CD4-positive, alpha-beta T cell treated with Interleukin-2 at 100 ng/mL for 4 hours (primary cell): ENCODE measurements at places on chromosomes 12 and 14.

DNA sequence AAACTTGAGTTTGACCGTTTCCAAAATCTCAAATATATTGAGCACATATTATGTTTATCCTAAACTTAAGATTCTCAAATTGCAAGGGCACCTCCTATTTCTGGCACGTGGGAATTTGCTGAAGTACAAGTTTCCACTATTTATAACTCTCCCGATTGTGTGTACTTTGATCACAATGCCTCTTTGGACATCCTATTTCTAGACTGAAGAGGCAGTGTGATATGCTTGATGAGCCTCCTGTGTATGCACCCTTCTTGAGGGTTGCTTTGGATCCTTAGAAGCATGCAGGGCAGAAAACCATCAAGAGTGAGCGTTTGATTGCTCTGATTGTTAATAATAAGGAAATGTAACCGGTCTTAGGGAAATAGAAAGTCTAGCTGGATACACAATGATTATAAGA lies 218.9 kb upstream of the RBM19 start:
- DNase-seq = no peak

GRCh38 chr14:24409192-24409591 lies 10.4 kb downstream of the NYNRIN start:
- no peak for DNase-seq

- no peak for DNase-seq
Measured at GRCh38 chr12:76876696-76877229, 2.1 kb downstream of the CSRP2 start.

GRCh38 chr12:120101617-120102016 lies 14.9 kb downstream of the RAB35 start:
- no peak for DNase-seq

DNA sequence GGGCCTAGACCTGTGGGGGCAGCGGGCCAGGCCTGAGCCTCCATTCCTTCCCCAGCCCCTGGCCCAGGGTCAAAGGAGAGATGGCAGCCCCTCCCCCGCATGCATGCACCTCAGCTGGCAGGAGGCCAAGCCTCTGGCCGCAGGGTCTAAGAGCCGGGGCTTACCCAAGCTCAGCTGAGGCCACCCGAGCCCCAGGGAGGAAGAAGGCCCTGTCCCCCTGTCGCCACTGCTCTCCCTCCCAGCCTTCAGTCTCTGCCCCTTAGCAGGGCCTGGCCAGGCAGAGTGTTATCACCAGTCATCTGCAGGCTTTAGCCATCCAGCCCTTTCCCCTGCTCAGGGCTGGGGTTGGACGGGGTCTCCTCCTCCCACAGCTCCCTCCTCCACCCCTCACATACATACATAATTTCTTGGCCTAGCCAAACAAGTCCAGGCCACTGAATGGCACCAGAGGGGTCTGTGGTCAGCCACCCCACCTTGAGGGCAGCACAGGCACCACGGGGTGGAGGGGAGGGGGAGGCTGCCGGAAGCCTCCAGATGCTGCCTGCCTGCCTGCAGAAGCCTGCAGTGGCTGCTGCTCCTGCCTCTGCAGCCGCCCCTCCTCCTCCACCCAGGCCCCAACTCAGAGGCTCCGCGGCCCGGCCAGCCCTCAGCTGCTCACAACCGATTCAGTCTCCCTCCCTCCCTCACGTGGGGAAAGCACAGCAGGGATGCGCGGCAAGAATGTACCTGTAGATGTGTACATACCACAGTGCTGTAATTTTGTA lies 22.8 kb downstream of the RAB35 start:
- no peak for DNase-seq

GRCh38 chr12:75690296-75690955 lies 179.0 kb upstream of the KRR1 start:
- no peak for DNase-seq

DNA sequence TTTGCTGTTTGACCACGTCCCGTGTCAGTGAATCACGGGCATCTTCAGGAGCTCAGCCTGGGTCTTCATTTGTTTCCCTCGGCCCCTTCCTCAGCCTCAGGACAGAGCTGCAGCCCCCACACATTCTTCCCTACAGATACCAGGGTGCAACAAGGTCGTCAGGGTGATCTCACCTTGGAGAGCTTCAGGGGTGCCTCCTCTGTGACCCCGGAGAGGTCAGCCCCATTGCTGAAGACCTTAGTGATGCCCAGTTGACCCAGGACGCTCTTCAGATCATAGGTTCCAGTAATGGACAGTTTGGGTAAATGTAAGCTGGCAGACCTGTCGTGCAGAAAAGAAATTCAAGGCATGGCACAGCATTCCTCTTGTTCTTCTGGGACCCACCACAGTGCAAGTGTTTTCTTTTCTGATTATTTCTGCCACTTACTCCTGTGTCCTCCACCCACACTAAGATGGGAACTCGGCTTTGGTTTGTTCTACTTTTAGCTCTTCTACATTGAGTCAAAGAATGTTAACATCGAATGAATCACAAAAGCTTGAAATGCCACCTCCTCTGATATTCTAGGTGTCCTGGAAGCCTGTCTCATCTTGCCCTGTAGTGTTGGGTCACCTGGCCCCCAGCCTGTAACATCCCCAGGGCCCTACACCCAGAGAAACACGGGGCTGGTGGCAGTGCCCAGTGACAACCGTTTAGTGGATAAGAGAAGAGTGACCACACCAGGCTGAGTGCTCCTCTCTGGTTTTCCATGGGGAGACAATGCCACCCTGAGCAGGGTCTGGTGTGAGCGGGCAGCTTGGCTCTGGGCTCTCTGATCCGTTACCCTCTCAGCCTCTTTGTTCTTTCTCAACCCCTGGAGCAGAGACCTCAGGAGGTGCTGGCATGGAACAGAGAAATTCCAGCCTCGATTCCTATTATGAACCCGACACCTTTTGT lies 8.8 kb downstream of the SERPINA1 start:
- no peak for DNase-seq

DNA sequence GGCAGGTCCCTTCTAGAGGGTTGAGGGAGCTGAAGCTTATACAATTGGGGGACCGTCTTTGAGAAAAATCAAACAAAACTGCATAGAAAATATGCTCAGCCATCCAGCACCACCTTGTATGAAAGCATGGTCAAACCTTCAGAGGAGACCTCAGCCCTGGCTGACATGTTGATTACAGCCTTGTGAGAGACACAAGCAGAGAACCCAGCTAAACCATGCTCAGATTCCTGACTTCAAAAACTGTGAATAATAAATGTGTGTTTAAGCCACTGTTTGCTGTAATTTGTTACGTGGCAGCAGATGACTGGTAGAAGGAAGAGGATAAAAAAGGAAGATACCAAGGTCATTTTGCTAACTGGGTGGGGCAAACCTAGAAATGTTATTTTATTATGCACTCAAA lies 115.7 kb downstream of the NUAK1 start:
- DNase-seq = no peak

- no peak for DNase-seq
Measured at GRCh38 chr12:65155784-65156183, 13.6 kb upstream of the LEMD3 start.

GRCh38 chr12:65948320-65949008 lies 124.2 kb downstream of the HMGA2 start:
- no peak for DNase-seq

GRCh38 chr14:71449316-71450055 lies 482.7 kb upstream of the RGS6 start:
- DNase-seq = no peak

DNA sequence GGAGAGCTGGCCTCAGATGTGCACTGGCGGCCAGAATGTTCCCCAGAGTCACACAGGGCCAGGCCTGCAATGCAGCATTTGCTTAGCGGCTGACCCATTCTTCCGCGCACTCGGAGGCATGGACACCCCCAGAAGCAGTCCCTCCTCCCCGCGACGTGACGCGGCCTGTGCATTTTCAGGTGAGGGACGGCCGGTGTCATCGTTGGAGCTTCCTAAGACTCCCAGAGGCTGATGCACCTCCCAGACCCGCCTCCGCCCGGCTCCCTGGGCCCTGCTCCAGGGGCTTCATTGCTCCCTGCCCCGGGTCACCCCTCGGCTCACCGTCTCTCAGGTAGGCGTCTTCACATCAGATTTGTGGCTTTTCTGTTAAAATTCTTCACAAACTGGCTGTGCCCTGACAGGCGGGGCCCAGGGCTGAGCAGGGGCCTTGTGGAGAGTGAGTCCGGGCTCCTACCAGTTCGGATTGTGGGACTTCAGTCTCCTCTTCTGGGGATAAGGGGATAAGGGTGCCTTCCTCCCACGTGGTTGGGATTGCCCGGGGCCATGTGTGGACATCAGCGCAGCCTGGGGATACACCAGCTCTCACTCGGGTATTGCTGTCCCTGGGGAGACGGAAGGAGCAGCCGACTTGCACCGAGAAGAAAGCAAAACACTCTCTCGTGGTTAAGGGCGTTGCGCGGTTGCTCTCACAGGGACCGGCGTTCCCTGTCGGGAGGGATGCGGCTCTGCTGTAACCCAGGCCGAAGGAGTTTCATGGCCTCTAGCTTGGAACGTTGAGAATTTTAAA lies 249.1 kb downstream of the ADGRD1 start:
- no peak for DNase-seq

DNA sequence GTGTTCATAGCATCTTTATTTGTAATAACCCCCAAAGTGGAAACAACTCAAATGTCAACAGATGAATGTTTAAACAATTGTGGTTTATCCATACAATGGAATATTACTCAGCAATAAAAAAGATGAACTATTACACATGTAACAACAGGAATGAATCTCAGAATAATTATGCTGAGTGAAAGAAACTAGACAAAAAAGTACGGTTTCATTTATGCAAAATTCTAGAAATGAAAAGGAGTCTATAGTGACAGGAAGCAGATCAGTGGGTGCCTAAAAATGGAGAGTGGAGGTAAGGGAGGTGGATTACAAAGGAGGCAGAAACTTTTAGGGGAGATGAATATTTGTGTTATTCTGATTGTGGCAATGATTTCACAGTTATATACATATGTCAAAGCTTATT lies 4.8 kb downstream of the PRKCH start:
- DNase-seq = no peak
